ENCODE measurements at places on chromosomes 12 and 14. TPM values are rescaled to one million over a fixed set of nuclear protein-coding genes. Genes with fewer than 3 reads are reported as not detected.

GRCh38 chr12:49260571-49261363 lies 4.1 kb upstream of the TUBA1C start:
- no peak for DNase-seq

- no peak for DNase-seq
Measured at GRCh38 chr12:124479680-124480468, 87.5 kb downstream of the NCOR2 start.

GRCh38 chr12:107570721-107571120 lies 114.9 kb upstream of the PWP1 start:
- DNase-seq: no peak

- no peak for DNase-seq
Measured at GRCh38 chr14:64081174-64081746, 212.9 kb downstream of the ESR2 start.

- DNase-seq: no peak
Measured at GRCh38 chr12:96314723-96315122, 85.5 kb downstream of the CDK17 start.

GRCh38 chr14:102344084-102344483 lies 18.6 kb downstream of the CINP start:
- no peak for DNase-seq

DNA sequence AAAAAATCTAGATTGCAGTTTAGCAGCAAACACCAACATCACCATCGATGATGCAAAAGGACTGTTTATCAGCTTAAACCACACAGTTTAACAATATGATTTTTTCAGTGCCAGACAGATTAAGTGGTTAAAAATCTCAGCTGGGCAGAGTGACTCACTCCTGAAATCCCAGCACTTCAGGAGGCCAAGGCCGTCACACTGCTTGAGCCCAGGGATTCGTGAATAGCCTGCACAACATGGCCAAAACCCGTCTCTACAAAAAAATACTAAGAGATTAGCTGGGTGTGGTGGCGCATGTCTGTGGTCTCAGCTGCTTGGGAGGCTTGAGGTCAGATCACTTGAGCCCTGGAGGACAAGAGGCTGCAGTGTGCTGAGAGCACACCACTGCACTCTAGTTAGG lies 8.9 kb downstream of the RSRC2 start:
- no peak for DNase-seq

- no peak for DNase-seq
Measured at GRCh38 chr12:104171785-104172569, 34.0 kb upstream of the NFYB start.

- DNase-seq: no peak
Measured at GRCh38 chr14:101357559-101358319, 203.6 kb upstream of the DIO3 start.

DNA sequence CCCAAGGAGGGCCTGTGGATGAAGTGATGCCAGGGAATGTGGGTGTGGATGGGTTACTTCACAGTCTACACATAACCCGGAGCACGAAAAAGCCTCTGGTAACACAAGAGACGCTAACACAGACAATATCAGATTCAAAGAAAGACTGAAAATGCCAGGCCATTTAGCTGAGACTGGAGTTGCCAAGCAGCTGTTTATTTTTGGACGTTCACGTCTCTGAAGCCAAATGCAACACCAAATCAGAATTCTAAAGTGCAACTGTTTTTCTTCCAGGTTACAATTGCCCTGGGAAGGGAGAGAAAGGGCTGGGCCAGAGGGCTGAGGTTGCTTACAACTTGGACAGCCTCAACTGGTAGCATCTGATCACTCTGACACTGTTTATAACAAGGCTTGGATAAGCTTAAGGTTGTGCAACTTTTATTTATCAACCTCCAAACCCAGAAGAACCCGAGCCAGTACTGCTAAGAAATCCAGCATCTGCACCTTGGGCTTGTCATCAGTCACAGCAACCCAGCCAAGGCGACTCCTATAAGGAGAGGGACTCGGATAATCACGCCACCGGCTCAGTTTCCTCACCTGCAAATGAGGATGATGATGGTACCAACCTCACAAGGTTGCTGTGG lies 24.8 kb downstream of the NUAK1 start:
- DNase-seq: no peak

GRCh38 chr14:22887260-22887989 lies 4.4 kb downstream of the REM2 start:
- peak; percentile 87 for DNase-seq

DNA sequence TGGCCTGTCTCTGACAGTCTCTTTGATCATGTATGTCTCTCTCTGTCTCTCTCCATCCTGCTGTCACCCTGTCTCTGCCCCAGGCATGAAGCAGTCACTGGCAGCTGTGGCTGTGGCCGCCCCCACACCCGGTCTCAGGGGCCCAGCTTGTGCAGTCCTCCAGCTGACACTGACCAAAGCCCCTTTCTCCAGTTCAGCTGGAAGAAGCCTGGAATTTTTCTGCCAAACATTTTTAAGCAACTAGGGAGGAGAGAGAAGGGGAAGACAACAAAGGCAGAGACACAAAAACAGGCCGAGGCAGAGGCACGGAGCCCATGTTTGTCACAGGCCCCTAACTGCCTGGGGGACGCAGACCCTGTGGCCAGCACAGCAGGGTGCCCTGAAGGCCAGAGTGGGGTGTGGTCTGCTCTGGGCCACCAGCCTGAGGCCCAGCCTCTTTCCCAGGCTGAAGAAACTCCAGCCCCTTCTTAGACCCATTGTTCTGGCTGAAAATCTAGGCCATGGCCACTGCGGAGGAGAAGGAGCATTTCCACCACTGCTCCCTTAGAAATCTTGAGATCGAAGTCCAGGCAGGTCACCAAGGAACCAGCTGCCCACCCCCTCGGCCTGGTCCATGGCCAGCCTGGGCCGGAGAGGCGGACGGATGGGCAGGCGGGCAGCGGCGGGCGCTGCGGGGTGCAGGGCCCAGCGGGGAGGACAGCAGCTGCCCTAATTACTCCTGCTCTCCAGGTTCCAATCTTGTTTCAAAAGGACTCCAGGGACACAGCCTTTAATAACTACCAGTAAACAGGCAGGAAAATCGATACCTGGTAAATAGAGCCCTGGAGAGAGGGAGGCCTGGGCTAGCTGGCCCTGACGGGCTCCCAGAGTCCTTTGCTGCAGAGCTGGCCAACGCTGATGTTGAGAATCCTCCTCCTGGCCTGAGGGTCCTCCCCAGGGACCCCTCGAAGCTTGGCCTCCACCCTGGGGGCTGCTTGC lies 14.9 kb downstream of the DTX1 start:
- no peak for DNase-seq

- no peak for DNase-seq
Measured at GRCh38 chr12:88698471-88698870, 118.2 kb upstream of the KITLG start.

DNA sequence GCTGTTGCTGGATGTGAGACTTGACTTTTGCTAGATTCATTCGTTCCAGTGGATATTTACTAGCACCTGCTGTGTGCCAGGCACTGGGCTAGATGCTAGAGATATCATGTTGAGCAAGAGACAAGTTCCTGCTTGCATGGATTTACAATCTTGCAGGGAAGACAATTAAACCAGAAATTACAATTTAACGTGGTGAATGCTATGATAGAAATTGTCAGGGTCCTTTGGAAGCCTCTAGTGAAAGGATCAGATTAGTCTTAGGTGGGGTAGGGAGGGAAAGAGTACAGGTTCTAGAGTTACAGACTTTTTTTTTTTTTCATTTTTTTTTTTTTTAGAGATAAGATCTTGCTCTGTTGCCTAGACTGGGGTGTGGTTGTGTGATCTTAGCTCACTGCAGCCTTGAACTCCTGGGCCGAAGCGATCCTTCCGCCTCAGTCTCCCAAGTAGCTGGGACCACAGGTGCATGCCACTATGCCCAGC lies 36.7 kb downstream of the SPATS2 start:
- no peak for DNase-seq

- no peak for DNase-seq
Measured at GRCh38 chr14:95480887-95481226, 35.6 kb downstream of the SYNE3 start.

Gene SIX6
- not detected for polyA plus RNA-seq

Gene TAS2R14
- polyA plus RNA-seq: 3.5 TPM

Gene CLEC6A
- polyA plus RNA-seq: not detected
